ENCODE measurements at places on chromosomes 4 and X. TPM values are rescaled to one million over a fixed set of nuclear protein-coding genes. Genes with fewer than 3 reads are reported as not detected.

Gene RGN
- total RNA-seq, result 0.56 TPM

Gene RBMXL3
- not detected for total RNA-seq

Gene F8A1
- total RNA-seq, result 2.0 TPM

Gene AREG
- 0.32 TPM for total RNA-seq

Gene SRPK3
- 0.07 TPM for total RNA-seq

Gene APLN
- 224 TPM for total RNA-seq

Gene DMRTC1
- total RNA-seq, result not detected

Gene TAF9B
- 20.2 TPM for total RNA-seq

Gene XK
- under 0.01 TPM for total RNA-seq

Gene TMEM129
- total RNA-seq, result 20.1 TPM

GRCh38 chrX:2462780-2463179 is 38.0 kb downstream of the DHRSX start:
- no peak for DNase-seq

DNA sequence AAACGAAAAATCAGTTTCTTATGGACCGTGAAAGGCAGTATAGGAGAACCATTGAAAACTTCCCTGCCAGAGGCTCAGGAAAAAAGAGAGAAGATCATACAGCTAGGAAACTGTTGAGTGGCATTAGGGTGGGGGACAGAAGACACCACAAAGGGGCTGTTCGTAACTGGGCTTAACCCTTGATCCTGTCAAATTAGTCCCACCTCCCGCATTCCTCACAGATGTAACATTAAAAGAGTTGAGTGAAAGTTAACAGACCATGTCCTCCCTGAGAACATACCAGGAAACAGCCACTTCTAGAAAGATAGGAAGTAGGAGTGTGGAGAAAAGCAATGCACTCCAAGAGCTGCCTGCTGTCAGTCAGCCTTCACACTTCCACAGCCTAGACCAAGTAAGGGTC is 8.7 kb downstream of the SHROOM4 start:
- no peak for DNase-seq

- no peak for DNase-seq
Measured at GRCh38 chr4:108693819-108694218, 43.4 kb downstream of the OSTC start.

DNA sequence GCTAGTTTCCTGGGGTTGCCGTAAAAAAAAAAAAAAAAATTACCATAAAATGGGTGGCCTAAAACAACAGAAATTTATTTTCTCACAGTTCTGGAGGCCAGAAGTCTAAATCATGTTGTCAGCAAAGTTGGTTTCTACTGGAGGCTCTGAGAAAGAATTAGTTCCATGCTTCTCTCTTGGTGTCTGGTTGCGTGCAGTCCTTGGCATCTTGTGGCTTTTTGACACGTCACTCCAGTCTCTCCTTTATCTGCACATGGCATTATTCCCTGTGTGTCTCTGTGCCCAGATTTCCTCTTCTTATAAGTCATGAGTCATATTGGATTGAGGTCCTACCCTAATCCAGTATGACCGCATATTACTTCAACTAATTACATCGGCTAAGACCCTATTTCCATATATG is 38.7 kb downstream of the SPATA4 start:
- no peak for DNase-seq

GRCh38 chr4:40978548-40978947 is 228.8 kb downstream of the NSUN7 start:
- no peak for DNase-seq

DNA sequence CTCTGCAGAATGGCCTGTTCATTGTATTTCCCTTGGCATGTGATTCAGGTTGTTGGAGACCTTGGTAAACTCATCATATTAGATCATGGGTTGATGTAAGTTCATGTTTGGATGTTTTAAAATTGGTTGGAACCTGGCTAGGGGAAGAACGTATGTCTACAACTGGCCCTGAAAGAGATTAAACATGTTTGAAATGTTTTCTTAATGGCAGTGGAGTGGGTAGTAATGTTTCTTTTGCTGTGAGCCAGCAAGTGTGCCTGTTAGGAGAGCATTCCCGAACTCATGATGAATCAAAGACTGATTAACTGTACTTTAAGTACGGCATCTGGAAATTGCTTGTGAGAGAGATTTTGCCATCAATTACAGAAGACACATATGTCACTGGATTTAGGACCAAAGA is 44.5 kb upstream of the SLC4A4 start:
- DNase-seq, result no peak

GRCh38 chrX:67568769-67569168 is 24.9 kb downstream of the AR start:
- no peak for DNase-seq

DNA sequence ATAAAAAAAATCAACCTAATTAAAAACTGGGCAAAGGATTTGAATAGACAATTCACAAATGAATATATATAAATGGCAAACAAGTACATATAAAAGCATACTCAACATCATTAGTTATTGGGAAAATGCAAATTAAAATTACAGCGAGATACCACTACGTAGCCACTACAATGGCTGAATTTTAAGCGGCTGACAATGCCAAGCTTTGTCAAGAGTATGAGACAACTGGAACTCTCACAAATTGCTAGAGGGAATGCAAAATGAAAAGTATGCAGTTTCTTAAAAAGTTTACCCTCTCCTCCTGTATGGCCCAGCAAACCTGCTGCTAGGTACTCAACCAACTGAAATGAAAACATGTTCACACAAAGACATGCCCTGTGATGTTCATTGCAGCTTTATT is 34.8 kb downstream of the ZFP42 start:
- no peak for DNase-seq

DNA sequence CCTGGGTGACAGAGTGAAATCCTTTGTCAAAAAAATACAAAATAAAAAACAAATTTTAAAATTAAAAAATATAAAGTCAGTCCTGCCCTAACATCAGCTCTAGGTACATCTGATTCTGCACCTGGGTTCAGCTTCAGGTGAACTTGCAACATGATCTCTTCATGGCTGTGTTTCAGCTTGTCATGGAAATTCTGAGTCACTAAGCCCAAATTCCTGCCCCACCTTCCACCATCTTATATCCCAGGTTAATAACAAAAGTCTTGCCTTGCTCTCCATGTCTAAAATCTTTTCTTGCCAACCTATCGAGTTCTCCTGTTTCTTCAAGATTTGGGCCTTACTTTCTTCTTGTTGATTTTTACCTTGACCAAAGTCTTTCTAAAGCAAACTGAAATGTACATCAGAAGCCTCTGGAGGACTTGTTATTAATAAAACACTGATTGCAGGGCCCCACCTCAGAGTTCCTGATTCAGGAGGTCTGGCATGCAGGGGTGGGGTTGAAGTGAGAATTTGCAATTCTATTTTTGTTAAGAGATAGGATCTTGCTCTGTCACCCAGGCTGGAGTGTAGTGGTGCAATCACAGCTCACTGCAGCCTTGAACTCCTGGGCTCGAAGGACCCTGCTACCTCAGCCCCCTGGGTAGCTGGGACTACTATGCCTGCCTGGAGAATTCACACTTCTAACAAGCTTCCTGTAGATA is 125.8 kb upstream of the VCX3A start:
- DNase-seq, result no peak

DNA sequence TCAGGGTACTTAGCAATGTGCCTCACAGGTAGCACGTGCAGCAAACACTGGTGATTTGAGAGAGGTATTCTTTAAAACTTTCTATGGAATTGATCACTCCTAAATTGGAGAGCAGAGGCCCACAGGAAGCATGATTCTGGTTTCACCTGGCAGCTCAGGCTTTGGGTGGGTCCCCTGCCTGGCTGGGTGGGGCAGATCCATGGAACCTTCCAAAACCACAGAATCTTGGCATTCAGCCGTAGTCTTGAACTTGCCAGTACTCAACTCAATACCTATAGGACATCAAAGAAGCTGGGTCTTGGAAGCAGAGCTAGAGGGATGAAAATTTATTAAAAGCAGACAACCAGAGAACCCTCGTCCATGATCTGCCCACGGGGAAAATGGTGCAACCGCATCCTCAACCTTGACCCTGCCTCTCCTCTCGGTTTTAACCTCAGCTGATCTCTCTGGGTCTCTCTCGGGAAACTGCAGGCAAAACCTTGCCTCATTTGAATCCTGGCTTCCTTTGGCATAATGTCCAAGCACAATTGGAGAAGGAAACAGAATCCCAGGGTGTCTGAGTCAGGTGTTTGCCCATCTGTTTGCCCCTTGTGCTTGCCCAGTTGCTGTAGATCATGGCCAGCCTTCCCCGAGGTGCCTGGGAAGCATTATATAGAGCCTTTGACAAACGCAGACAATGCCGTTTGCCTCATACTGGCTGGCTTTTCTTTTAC is 22.9 kb downstream of the OTOP1 start:
- DNase-seq, result no peak

DNA sequence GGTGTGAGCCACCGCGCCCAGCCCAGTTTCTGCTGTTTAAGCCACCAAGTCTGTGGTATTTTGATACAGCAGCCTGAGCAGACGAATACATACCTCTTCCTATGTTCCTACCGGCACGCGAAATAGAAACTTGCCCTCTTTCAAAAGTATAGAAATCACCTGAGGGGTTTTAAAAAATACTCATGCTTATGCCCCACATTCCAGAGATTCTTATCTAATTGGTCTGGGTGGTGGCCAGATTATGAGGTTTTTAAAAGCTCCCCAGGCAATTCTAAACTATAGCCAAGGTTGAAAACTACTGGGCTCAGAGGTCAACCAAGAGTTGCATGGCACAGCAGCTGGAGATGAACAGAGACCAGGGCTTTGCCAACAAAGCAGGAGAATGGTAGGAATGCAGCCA is 24.9 kb upstream of the HUWE1 start:
- DNase-seq, result no peak

- DNase-seq, result no peak
Measured at GRCh38 chrX:79369871-79370270, 2.7 kb upstream of the ITM2A start.

GRCh38 chr4:7861440-7861881 is 78.2 kb downstream of the AFAP1 start:
- peak; percentile 84 for DNase-seq

GRCh38 chr4:137635601-137636000 is 103.3 kb upstream of the PCDH18 start:
- DNase-seq, result no peak

- no peak for DNase-seq
Measured at GRCh38 chrX:9867226-9867625, 81.0 kb downstream of the SHROOM2 start.

- peak; percentile 82 for DNase-seq
Measured at GRCh38 chr4:128322986-128323385, 35.4 kb upstream of the PGRMC2 start.

- no peak for DNase-seq
Measured at GRCh38 chrX:53246231-53246630, 21.2 kb upstream of the KDM5C start.

DNA sequence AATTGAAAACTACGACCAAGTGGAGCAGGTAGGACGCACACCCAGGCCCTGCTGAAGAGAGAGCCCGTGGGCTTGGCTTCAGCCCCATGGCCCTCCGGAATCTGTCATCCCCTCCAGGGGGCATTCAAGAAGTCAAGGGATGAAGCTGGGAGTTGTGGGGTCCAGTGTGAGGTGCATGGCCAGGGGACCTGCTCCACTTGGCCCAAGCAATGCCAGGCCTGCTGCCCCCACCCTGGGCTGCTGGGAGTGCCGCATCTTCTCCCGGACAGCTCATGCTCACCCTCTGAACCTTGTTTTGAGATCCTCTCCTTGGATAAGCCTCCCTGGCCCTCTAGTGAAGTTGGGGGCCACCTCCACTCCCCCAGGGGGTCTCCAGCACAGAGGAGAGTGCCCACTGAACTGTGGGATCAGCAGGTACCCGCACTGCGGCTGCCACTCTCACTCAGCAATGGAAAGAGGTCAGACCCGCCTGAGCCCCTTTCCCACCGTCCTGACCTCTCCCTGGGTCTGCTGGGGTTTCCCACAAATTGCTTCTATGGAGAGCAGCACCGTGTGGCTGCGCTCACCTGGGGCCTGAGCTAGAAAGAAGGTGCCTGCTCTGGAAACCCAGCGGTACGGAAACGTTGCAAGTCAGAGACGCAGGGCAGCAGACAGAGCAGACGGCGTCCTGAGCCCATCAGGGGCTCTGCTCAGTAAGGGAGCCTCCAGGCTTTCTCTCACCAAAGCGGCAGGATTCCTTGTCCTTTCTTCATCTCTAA is 5.0 kb upstream of the ABLIM2 start:
- DNase-seq, result no peak

GRCh38 chr4:174549721-174550120 is 27.4 kb upstream of the HPGD start:
- no peak for DNase-seq

DNA sequence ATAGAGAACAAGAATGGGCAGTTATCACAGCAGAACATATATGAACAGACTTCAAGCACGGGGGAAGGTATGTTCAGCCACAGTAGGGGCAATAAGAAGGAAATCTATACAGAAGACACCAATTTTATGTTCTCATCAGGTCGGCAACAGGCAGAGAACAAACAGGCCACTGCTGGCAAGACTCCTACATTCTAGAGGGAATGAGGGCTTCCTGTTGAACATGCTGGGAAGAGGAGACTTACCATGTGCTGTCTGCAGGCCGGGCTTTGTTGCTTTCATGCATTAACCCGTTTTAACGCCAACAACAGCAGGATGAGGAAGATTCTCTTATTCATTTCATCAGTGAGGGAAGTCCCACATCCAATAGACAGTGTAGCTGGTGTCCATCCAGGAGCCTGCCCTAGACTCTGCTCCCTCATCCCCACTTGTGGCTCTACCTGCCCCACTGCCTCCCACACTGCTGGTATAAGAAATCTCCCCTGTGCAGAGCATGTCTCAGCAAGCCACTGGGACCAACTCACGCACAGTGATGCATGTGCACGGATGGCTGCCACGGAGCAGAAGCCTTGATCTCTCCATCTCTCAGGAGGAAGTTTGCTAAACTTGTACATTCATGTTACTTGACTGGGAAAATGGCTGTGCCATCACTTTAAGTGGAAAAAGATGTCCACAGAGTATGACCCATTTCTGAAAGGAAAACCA is 84.5 kb downstream of the ACOX3 start:
- DNase-seq, result no peak

DNA sequence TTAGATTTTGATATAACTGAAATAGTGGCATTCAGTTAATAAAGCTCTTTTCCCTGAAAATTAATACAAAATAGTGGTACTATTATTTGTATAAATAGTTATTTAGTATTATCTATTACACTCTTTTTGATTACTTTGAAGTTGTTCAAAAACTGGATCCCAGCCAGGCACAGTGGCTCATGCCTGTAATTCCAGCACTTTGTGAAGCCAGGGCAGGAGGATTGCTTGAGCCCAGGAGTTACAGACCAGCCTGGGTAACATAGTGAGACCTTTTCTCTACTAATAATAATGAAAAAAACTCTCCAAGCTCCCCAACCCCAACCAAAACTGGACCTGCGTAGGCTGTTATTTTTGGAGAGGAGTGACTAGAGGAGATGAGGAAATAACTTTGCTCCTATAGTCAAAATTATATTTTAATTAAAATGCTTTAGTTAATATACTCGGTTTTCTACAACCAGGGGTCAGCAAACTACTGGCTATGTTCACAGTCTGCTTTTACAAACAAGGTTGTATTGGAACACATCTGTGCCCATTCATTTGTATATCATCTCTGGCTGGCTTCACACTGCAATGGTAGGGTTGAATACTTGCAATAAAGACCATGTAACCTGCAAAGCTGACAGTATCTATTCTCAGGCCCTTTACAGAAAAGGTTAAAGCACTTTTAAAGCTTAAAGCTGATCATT is 27.6 kb downstream of the GUCY1A1 start:
- DNase-seq, result no peak

- no peak for DNase-seq
Measured at GRCh38 chr4:182711211-182711610, 206.0 kb downstream of the DCTD start.

All from pulmonary artery endothelial cell (primary cell).